ENCODE measurements at places on chromosomes 1 and 21.

DNA sequence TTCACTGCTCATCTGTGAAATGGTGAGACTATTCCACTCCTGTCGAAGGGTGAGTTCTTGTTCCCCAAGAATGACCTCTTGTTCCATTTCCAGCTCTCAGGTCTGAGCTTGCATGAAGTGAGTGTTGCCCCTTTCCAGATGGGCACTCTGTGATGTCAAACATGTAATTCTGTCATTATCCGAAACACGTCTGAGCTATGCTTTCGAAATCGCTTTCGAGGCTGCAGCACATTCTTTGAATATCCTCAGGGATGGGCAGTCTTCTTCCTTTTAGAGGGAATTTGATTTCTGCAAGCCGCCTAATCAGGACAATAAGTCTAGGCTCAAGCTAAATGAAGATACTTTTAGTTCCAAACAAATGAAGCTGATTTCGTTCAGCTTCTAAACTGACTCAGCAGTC lies 15.1 kb downstream of the NFASC start:
- no peak for DNase-seq

- DNase-seq, result peak; percentile 61
These were observed 2.8 kb upstream of the IGSF8 start for GRCh38 chr1:160101037-160101716.

GRCh38 chr1:203754455-203754864 lies 10.5 kb upstream of the LAX1 start:
- DNase-seq, result no peak

DNA sequence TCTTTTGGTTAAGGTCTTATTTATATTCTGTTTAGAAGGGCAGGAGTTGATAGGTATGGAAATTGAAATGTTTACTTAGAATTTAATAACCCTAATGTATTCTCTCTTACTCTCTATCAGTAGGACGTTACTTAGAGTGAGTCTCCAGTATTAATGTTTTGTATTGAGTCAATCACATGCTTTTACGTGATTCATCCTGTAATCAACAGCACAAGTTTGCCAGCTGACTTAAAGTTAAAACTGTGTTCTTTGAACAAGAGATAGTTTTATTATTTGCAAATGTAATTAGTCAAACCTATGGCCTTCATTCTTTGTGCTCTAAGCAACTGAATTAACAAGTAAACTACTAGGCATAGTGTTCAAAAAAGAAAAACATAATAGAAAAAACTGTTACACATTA lies 57.3 kb downstream of the PKN2 start:
- DNase-seq, result no peak

DNA sequence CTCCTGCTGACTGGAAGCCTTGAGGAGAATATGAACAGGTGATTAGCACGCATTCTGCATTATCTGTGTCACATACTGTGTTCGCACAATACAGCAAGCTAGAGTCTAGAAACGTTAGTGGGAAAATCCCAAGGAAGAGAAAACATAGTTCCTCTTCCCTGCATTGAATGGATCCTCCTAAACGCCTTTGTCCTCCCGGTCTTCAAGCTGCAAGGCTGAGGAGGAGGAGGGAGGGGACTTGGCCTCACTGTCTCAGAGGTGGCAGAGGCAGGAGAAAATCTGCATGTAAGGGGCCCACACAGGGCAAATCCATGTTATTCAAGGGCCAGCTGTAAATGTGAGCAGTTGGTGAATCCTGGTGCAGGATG lies 34.4 kb downstream of the WNT9A start:
- no peak for DNase-seq
